ENCODE measurements at places on chromosomes 6 and 20.
A peak's percentile ranks its signal among the peaks of the same experiment; 100 is the strongest.

DNA sequence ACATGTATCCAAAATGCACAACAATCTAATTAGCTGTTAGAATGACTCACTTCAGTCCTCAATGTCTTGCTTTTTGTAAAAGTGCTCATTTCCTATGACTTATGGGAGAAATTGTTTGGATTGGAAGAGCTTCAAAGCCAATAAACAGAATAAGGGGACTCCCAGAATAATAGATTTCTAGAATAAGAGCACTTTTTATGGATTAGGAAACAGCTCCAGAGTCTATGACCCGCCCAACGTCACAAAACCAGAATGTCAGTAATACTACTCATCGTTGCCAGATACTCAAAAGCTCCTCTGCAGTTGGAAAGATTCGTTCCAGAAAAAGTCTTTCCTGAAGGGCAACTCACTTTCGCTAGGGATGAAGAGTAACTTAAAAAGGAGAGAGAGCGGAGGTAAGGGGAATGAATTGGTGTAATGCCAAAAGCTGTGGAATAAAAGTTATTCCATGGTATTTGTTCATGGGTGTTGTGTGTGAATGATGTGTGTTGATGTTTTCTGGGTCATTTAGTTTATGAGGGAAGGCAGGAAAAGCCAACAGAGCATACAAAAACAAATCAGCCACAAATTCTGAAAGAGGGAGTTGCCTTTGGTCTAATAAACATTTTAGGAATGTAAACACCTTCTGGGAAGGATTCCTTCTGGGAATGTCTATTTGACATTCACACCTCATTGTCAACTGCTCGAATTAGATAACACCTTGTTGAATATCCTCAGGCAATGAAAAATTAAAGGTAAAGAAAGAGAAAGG, 64.6 kb downstream of the SYNE1 start:
- DNase-seq: peak; percentile 43

GRCh38 chr6:27547157-27548075, 74.5 kb upstream of the ZNF184 start:
- peak; percentile 58 for DNase-seq

DNA sequence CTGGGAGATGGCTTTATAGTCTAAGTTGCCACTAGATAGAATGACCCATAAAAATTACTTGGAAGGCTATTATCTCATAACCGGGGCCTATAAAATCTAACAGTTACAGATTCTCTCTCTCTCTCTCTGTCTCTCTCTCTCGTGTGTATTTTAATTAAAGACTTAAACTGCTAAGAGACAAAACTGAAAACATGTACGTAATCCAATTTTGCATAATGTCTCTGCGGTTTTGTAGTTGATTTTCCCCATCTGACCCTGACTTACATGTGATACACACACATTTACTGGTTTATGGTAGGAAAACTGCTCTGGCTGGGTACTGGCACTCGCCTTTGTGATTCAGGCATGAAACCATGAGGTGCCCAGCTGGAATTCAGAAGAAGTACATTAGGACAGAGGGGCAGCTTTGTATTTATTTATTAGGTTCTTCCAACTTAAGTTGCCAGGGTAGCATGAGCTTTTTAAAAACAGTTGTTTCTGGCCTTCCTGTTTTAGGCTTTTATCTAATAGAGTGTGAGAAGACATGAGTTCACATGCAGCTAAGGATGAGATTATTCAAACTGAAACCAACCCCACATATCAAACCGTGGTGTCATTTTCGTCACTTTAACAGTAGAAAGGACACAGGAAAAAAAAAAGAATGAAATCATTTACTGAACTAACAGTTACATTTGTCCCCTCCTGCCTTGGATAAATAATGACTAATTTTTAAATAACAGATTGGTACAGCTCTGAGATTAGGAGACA, 182.5 kb downstream of the GMPR start:
- DNase-seq: peak; percentile 66

- peak; percentile 7 for DNase-seq
These were observed 2.0 kb downstream of the ATXN1 start for GRCh38 chr6:16759181-16759645.

- no peak for DNase-seq
These were observed 2.4 kb downstream of the KLC4 start for GRCh38 chr6:43061861-43062260.

DNA sequence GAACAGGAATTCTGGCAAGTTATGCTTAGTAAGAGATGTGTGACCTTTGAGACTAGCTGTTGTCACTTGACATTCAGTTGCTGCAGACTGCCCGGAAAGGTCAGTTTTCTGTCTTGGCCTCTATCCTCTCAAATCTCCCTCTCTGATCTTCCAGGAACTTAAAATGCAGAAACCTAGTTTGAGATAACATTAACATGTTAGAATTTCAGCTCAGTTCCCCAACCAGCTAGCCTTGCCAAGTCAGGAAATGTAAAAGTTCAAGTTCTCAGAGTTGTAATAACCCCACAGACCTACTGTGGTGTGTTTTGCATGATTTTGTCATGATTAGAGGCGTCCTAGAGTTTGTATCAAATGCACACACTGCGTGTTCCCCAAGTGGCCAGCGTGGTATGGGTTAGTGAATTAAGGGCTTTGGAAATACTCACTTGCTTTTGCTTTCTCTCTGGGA, 46.6 kb downstream of the DUSP22 start:
- no peak for DNase-seq

DNA sequence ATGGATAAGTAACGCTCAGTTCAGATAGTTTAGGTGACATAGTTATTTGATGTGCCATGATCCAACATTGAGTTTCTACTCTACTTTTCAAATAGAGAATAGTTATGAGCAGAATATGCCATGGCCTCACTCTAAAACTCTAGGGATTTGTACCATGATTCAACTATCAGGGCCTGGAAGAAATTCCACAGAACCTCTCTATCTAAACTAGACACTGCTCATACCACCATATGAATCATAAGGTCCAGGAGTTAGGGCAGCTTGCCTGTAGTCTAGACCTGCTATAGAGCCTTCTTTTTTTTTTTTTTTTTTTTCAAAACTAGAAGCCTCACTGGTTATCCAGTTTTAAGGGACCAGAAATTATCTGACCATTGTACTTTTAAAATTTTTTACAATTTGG, 571.8 kb upstream of the IMPG1 start:
- peak; percentile 3 for DNase-seq

DNA sequence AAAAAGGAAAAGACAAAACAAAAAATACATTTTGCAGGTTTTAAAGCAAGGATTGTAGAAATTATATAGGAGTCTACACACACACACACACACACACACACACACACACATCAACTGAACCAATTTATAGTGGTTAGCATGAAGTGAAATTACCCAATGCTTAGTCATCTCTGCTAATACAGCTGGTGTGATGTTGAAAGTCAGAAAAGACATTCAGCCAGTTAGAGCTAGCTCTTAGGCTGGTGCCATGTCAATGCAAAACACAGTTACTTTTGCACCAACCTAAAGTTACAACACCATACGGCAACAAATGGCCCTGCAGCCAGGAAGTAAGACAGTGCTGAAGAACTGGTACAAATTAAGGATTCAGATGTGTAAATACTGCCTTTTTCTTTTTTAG, 15.2 kb downstream of the FAM210B start:
- peak; percentile 97 for DNase-seq

DNA sequence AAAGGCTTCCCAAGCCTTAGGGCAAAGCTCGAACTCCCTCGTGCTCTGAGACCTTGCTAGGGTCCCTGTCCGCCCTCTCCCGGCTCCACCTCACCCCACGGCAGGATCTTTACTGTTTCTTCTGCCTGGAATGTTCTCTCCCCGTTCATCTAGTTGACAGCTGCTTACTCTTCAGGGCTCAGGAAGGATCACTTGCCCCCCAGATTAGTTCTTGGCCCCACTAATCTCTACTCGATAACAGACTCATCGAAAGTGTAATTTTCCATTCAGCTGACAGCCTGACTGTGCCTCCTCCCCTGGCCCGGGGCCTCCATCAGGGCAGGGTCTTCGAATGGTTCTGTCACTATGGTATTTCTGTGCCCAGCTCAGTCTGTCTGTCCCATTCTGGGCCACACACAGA, 3.1 kb downstream of the MAP1LC3A start:
- no peak for DNase-seq

DNA sequence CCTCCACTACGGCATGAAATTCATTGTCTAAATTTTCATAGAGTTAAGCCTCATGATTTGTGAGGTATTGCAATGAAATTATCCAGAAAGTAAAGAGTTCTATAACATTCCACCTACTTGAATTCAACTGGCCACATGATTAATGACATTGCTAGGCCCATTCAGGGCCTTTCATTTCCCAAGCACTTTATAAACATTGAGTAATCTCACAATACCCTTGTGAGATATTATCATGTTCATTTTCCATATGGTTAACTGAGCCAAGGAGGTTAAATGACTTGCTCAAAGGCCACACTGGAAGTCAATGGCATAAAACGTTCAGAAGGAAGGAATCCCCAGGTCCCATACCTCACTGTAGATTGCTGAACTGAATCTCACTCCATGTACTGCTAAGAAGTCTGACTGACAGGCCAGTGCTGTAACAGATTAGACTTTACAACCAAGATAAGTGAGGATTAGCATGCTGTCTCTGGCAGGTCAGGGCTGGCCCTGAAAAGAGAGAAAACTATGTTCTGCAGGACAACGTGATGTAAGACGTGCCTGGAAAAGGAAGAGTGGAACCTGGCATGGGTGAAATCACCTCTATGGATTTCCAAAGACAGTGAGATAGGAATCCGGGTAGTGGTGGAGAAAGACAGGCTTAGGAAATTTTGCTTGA, 75.9 kb upstream of the SPACA1 start:
- no peak for DNase-seq

DNA sequence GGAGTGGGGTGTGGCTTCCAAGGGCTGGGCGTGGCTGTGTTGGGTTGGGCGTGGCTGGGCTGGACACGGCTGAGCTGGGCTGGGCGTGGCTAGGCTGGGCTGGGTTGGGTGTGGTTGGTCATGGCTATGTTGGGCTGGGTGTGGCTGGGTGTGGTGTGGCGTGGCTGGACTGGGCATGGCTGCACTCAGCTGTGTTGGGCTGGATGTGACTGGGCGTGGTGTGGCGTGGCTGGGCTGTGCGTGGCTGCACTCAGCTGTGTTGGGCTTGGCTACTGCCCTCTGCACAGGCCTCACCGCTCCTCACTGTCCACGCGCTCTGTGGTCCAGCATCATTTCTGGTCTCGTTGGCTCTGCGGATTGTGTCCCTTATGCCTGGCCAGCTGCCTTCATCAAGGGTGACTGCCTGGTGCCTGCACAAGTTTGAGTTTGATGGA, 43.5 kb upstream of the SLCO4A1 start:
- no peak for DNase-seq

DNA sequence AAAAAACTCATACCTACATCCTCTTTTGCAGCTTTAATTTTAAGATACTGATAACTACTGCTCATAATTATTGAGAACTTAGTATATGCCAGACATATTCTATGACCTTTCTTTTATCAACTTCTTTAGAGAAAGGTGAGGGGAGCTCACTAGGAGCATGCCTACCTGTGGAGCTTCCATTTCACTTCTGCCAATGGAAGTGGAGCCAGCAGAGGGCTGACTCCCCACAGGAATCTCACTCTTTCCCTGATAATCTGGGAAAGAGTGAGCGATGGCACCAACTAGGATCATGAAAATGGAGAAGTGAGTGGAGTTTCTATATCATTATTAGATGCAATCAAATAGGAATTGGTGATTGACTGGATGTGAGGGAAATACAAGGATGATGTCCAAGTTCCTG, 484.9 kb downstream of the LMBRD1 start:
- DNase-seq: no peak

DNA sequence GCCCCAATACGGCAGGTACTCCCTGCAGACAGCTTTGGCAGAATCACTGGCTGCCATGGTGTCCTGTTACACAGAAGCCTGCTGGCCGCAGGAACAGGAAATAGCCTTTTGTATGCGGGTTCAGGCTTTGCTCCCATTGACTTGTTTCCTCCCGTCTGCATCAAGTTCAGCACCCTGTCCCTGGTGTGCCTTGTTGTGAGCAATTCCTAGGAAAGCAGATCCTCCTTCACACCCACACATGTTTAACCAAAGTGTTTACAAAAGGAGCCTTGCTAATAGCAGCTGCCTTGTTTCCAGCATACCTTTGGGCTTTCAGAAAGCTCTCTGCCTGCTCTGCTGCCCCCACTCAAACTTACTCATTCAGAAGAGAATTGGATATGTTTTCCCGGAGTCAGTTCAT, 127.2 kb upstream of the SUPT3H start:
- peak; percentile 81 for DNase-seq

GRCh38 chr6:110784610-110784979, 30.7 kb downstream of the CDK19 start:
- DNase-seq: no peak

- DNase-seq: no peak
These were observed 151.8 kb downstream of the ZFP64 start for GRCh38 chr20:52039790-52040189.

- no peak for DNase-seq
These were observed 9.2 kb upstream of the RPS21 start for GRCh38 chr20:62377615-62378178.

- DNase-seq: no peak
These were observed 66.9 kb downstream of the SYNJ2 start for GRCh38 chr6:158048589-158048988.

DNA sequence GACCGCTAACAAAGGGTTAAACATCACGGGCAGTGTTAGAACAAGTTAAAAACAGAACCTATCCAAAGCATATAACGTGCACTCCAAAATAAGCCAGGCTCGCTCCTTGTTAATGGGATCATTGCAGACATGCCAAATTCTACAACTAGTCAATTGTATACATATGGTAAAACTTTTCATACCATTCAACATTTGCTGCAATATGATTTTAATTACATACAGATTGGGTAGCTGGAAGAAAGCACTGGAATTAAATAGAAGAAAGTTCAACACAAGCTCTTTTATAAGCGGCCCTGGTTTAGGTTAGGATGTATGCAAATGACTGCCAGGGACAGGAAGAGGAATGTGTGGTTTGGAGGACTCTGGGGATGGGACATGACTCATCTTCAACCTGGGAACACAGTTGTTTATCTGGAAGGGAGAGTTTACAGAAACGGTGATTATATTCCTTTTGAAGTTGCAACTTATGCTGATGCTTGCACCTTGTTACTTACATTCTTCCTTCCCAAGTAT, 62.5 kb upstream of the TIAM2 start:
- no peak for DNase-seq

GRCh38 chr6:32255199-32256153, 31.6 kb upstream of the NOTCH4 start:
- DNase-seq: peak; percentile 53

DNA sequence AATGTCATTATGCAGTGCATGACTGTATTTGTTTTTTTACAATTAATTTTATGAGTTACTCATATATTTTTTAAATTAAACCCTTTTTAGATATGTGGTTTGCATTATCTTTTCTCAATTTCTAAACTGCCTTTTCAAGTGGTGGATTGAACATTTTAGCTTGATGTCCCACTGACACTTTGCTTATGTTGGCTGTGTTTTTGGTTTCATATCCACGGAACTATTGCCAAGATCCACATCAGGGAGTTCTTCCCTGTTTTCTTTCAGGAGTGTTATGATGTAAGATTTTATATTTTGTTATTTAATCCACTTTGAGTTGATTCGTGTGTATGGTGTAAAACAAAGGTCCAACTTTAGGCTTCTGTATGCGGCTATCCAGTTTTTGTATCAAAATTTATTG, 1144.9 kb upstream of the EYS start:
- DNase-seq: no peak

Measured in cardiac muscle cell (in vitro differentiated cells and primary cell).